ENCODE measurements at places on chromosomes 5 and 9.

DNA sequence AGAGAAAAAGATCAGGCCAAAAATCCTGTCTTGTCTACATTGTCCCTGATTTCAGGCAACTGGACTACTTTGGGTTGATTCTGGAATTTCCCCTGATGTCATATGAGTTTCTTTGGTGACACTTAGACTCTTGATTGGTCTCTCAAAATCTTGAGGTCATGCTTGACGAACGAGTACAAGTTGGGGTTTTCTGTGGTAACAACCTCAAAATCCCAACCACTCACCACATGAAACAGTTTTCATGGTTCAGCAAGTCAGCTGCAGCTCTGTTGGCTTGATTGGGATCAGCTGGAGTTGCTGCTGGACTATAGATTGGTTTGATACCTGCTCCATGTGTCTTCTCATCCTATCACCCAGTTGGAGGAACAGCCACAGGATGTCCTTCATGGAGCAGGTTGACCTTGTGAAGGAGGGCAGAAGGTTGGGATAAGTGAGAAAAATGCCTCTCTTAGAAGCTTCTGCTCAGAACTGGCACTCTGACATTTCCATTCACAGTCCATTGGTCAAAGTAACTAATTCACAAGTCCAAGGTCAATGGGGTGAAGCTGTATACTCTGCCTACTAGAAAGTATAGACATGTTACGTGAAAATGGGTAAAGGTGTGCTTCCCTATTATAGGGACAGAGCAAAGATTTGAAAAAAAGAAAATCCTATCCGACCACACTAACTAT is 284.5 kb downstream of the SH3GL2 start:
- no peak for DNase-seq

GRCh38 chr9:79060766-79061165 is 511.0 kb upstream of the TLE4 start:
- DNase-seq: no peak

DNA sequence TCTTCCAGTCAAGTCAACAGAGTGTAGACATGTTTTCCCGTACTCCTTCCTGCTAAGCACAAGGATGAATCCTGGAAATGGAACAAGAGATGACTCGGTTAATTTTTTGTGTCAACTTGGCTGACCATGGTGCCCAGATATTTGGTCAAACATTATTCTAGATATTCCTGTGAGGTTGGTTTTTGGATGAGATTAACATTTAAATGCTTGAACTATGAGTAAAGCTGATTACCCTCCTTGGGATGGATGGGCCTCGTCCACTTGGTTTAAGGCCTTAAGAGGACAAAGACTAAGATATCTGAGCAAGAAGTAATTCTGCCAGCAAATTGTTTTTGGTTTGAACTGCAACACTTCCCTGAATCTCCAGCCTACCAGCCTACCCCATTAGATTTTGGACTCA is 338.1 kb upstream of the MSX2 start:
- no peak for DNase-seq

DNA sequence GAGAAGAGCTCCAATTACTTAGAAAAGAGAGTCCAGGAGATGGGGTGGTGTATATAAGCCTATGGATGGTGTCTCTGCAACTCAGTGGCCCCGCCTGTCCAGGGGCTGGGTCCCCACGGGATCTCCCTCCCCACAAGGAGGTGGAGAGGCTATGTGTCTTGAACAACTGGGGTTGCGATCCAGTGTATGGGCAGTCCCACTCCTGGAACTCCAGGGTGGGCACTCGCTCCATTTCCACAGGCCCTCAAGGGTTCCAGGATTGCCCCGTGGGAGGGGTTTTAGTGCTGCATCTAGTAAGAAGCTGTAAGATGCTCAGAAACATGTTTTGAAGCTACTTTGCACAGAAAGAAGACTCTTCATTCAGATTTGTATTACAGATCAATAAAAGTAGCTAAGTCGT is 558 bp upstream of the SMAD5 start:
- no peak for DNase-seq

DNA sequence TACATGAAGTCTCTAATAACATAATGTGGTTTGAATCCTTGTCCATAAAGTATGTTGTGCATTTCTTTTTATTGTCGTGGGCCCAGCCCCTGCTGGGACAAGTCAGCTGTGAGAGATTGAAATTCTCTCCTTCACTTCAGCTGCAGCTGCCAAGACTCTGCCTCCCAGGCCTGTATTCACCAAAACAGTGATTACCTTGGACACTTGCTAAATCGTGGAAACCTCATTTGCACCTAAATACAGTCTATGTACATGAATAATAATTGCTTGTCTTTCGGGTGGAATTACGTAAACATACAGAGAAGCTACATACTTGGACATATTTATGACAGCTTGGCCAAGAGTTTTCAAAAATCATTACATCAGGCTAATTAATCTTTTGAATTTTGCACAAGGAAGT is 898.5 kb upstream of the SEMA6A start:
- no peak for DNase-seq

GRCh38 chr9:13570068-13570974 is 290.8 kb upstream of the MPDZ start:
- DNase-seq: no peak

DNA sequence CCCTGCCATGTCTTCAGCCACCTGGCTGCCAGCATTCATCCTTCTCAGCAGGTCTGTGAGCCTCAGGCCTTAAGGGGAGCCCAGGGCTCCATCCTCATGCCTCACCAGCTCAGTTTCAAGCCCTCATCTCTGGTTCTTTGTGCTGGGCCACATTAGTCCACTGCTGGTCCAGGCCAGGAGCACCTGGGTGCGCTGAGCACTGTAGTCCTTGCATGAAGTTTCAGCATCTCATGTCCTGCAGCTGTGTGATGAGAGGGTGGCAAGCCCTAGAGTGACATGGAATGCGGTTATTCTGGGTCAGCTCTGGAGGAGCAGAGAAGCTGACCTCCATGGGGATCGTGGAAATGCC is 42.7 kb downstream of the COL5A1 start:
- DNase-seq: no peak

DNA sequence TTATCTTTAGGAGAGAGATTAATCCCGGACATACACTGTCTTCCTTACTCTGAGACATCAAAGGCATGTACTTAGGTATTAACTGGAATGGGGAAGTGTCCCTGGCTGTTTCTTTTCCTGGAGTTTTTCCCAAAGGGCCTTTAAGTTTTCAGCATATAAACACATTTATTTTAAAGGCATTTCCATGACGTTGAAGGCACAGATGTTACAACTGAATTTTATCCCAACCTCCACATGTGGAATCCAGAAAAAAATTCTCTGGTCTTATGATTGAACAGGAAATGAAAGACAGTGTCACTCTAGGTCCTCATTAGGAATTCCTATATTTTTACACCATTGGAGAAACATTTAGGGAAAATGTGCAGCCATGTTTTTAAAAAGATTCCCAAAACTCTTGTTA is 41.6 kb upstream of the SHOC1 start:
- DNase-seq: no peak

- no peak for DNase-seq
Observed at GRCh38 chr9:72586388-72587130, 65.2 kb downstream of the TMC1 start.

DNA sequence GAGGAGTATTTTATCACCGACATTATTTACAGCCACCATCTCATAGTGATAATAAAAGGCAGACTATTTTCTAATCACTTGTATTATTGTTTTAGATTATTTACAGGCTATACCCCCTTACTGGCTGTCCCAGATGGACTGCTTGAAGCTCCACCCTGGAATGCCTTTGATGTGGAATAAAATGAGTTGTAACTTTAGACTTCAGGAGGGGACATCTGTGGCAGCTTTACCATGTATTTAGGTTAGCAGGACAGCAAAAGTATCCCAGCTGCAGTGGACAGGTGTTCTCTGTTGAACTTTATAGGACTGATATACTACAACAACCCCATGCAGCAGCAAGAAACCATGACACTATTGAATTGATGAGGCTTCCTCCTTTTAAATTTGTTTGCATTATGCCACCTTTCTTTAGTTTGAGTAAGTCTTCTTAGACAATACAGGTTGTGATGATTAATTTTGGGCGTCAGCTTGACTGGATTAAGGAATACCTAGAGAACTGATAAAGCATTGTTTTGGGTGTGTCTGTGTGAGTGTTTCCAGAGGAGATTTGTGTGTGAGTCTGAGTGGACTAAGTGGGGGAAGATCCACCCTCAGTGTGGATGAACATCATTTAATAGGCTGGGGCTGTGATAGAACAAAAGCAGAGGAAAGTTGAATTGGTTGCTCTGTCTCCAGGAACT is 29.2 kb upstream of the C9orf57 start:
- no peak for DNase-seq

DNA sequence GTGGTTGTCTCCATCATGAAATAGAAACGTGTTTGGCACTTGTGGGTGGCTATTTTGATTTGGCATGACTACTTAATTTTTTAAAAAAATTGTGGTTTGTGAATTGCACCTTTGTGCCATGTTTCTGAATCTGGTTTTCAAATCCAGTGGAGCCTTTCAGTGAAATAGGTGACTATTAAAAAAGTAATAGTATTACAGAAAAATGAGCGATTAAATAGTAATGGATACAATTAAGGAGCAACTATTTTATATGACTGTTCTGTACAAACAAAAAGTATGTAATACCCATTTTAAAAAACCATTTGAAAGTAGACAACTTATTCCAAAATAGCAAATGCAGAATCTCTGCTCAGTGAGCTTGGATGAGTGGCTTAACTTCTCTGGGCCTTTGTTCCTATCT is 3.0 kb downstream of the SOWAHA start:
- no peak for DNase-seq

- peak; percentile 74 for DNase-seq
Observed at GRCh38 chr9:32251539-32251938, 132.9 kb upstream of the ACO1 start.

GRCh38 chr5:131821221-131821620 is 24.4 kb upstream of the FNIP1 start:
- no peak for DNase-seq

DNA sequence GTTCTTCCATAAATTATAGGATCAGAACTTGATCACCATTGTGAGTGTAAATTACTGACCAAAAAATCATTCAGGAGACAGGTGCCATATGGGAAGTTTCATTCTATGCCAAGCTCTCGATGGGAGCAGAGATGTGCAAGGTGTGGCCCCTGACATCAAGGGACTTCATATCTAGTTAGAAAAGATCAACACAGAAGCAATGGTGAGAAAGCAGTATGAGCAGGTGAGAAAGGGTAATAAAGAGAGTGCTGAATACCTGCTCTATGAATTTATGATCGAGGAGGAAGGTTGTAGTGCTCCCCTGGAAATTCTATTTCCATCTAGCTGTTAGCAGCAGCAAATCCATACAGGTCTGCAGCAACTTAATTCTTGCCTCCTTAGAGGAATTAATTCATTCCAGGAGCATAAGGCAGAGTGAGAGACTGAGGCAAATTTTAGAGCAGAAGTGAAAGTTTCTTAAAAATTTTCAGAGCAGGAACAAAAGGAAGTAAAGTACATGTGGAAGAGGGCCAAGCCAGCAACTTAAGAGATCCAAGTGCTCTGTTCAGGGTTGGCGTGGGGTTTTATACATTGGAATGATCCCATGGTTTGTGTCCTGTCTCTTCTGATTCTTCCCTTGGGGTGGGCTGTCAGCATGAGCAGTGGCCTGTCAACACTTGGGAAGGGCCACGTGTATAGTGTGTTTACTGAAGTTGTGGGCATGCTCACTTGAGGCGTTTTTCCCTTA is 181.8 kb downstream of the SAXO1 start:
- no peak for DNase-seq

DNA sequence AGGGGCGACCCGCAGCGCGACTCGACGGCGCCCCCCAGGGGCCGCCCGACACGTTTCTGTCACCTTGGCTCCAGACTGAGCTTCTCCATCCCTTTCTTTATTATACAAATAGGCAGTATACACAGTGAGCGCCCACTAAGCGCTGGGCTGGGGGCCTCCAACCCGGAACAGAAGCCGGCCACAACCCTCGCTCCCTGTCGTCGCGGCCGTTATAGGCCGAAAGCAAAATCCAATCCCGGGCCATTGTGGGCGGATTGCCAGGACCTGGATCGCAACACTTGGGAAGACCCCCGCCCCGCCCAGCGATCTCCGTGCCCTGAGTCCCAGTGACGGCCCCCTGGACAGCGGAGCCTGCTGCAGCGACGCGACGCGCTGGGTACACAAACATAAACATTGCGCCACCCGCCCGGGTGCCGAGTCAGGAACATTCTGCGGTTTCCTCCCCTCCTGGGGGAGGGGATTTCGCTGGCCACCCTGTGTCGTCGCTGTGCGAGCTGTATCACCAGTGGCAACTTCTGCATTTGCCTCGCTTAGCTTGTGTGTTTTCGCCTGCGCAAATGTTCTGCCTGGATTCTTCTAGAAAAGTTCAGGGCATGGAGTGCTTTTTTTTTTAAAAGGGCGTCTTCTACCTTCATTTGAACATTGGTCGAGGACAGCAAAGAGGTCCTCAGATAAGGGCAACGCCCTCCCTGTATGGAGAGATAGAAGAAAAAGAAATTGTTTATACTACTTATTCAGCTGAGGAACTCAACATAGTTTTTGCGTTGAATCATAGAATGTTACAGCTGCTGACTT is 1.3 kb upstream of the DUSP1 start:
- DNase-seq: peak; percentile 82

GRCh38 chr5:80915716-80916115 is 44.4 kb upstream of the RASGRF2 start:
- DNase-seq: no peak

DNA sequence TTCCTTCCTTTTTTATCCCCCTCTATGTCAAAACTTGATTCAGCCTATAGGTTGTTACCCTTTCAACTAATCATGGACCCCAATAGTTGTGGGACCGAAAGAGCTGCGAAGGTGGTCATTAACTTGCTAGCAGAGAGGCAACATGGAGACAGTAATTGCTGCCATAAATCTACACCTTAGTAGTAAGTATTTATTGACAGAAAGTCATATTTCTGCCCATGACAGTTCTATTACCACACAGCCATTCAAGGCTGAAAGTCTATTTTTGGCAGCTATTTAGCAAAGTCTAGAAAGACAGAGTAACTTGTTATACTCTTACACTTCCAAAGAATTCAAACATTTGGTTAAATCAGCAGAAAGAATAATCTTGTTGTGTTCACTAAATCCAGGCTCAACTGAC is 236.2 kb downstream of the PRELID2 start:
- DNase-seq: no peak

DNA sequence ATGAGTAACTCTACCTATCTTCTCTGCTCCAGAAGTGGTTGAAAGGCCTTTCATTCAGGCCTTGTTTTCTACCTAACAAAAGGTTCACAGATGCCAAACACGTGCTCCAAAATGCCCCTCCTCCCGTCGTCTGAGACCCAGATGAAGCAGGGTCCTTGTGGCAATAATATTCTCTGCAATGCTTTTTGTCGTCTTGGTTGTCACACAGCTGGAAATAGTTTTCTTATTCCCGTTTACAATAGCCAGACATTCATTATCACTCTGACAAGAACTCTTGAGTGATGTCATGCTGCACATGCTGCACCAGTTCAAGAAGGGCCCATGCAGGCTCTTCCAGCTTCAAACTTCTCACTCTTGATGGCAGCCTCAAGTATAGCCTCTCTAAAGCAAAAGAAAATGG is 7.8 kb downstream of the LPAR1 start:
- DNase-seq: no peak

GRCh38 chr9:98064623-98065392 is 8.3 kb downstream of the NANS start:
- no peak for DNase-seq
